ENCODE measurements at places on chromosomes 7 and 10. TPM values are rescaled to one million over a fixed set of nuclear protein-coding genes. Genes with fewer than 3 reads are reported as not detected.

LIPJ gene
- not detected for total RNA-seq

GPAM gene
- total RNA-seq = 6.5 TPM

RBM20 gene
- total RNA-seq = not detected

UNCX gene
- total RNA-seq = not detected

ZMYND11 gene
- total RNA-seq = 37.5 TPM

GHRHR gene
- not detected for total RNA-seq

SFTPD gene
- total RNA-seq = not detected

C10orf53 gene
- total RNA-seq = not detected

SSMEM1 gene
- total RNA-seq = not detected

CACNB2 gene
- not detected for total RNA-seq

ANKRD2 gene
- total RNA-seq = not detected

STAMBPL1 gene
- total RNA-seq = 39.7 TPM

LRGUK gene
- 0.17 TPM for total RNA-seq

FAM25C gene
- not detected for total RNA-seq

CTNNA3 gene
- 0.58 TPM for total RNA-seq

CRHR2 gene
- not detected for total RNA-seq

MYO1G gene
- total RNA-seq = 414 TPM

MARVELD1 gene
- 1.8 TPM for total RNA-seq

PHYHIPL gene
- not detected for total RNA-seq

APBB1IP gene
- total RNA-seq = 92.2 TPM

KIF11 gene
- 89.8 TPM for total RNA-seq

ELMO1 gene
- 99.8 TPM for total RNA-seq

SHH gene
- total RNA-seq = not detected

ADGRA1 gene
- not detected for total RNA-seq

AMZ1 gene
- 0.08 TPM for total RNA-seq

SLC16A9 gene
- 0.08 TPM for total RNA-seq

ARL5B gene
- 9.8 TPM for total RNA-seq

CDK1 gene
- total RNA-seq = 132 TPM

HTR5A gene
- total RNA-seq = not detected

PTPRN2 gene
- total RNA-seq = 2.7 TPM

OR13A1 gene
- total RNA-seq = 0.10 TPM

AKR1C2 gene
- total RNA-seq = 0.17 TPM
